AG20443 (cell line): ENCODE measurements at places on chromosomes 6 and 20.

GRCh38 chr6:168368066-168368820, 48.7 kb upstream of the DACT2 start:
- peak; percentile 61 for DNase-seq

DNA sequence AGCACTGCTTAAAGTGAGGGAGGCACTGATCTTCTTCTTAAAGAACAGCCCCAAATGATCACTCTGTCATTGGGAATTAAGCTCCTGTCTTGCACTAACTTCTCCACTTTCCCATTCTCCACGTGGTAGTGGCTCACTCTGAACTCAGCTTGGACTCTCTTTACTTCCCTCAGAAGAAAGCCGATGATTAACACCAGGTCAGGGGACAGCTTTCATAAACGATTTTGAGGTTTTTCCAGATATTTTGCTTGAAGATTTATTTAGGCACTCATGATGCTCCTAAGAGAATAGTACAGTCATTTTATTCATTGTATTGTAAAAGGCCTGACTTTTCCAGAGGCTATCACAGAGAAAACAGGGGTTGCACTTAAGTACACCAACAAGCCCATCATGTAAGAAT, 81.0 kb upstream of the LTV1 start:
- DNase-seq = no peak

DNA sequence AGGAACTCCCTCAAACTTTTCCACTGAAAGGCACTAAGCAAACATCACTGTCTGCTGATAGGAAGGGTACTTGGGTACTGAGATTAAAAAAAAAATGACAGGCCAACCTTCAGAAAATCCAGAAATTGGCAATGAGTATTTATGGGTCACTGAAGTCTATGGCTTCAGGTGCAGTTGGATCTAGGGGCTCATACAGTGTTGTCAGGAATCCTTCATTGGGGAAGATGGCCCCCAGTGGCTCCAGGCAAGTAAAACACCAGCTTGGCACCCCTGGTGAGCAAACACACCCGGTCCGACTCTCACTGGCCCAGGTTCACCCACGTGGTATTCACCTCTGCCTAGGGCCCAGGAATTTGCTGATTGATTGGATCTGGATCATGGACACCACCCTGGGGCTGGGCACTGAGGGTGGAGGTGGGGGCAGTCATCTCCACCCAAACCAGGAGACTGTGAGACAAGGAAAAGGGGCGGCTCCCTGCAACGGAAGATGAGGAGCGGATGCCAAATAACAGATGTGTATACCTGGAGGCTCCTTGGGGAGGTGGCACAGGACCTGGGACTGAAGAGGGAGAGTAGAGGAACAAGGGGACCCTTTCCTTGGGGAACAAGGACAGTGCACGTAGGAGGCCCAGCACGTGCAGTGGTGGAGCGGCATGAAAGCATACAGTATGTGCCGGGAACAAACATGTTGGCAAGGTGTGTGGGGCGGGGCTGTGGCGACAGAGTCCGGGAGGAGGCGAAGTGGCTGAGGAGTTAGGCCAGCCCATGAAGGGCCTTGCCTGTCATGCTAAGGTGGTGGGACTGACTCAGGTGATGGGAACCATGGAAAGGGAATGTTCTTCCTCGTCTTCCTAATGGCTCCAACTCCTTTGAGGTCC, 4.7 kb downstream of the SLC2A10 start:
- DNase-seq = no peak

GRCh38 chr20:63810730-63811490, 20.2 kb downstream of the ZBTB46 start:
- peak; percentile 25 for DNase-seq

GRCh38 chr6:1576166-1576565, 33.5 kb upstream of the FOXC1 start:
- DNase-seq = no peak

DNA sequence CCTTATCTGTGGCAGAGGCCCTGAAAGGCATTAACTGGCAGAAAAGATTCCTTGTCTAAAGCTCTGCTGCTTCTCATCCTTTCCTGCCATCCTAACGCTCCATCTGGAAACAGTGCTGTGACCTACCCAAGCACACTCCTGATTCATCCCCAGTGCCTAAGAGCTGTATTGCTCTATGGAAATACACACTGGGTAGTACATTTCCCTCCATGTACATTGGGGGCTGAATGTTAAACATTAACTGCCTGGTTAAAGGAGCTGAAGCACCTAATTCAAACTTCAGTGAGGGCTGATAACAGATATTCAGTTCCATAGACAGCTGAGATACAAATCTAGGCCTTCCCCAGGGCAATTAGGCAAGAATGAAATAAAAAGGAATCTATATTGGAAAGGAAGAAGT, 36.7 kb upstream of the GMPR start:
- no peak for DNase-seq

DNA sequence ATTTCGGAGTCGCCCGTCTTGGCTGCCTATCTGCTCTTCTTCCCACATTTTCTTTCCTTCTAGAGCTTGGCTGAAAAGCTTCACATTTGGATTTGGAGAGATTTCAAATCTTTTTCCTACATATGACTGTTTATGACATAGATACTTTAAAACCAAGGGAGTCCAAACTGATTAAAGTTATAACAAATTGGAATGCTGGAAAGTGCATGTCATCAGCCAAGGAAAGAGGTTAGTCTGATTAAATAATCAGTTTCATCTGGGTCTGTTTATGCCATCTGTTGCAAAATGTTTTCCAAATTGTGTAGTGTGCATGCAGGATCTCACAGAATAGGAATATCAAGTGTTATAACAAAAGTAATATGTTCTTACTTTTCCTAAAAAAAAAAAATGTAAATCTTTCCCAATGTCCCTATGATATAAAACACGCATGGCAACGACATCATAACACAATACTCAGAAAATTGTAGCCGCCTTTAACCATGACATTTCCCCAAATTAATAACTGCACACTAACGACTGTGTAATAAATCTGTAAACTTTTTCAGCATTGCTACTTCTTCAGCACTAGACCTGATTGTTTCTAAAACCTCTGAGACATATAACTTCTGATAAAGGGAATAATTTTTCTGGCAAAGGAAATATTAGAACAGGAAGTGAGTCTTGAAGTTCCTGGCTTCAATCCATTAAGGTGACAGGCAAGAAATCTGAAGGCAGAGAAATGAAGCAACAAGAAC, 230.2 kb upstream of the FOXQ1 start:
- peak; percentile 37 for DNase-seq

DNA sequence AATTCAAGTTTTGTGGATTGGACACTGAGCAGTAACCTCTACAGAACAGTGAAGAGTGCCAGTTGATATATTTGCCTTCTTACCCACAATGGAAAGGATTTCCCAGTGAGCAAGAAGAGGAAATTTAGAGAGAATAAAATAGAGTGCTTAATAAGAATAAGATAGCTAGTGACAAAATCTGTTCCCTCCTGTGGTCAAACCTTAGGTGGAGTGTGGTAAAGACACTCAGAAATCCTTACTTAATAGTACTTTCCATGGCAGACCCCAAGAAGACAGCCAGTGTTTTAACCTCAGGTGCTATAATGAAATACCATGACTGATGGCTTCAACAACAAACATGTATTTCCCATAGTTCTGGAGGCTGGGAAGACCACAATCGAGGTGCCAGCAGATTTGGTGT, 108.4 kb upstream of the TNFAIP3 start:
- DNase-seq = no peak

GRCh38 chr20:39903806-39904465, 785.1 kb downstream of the MAFB start:
- no peak for DNase-seq

- DNase-seq = no peak
Observed at GRCh38 chr6:155093430-155093829, 98.3 kb downstream of the TIAM2 start.

DNA sequence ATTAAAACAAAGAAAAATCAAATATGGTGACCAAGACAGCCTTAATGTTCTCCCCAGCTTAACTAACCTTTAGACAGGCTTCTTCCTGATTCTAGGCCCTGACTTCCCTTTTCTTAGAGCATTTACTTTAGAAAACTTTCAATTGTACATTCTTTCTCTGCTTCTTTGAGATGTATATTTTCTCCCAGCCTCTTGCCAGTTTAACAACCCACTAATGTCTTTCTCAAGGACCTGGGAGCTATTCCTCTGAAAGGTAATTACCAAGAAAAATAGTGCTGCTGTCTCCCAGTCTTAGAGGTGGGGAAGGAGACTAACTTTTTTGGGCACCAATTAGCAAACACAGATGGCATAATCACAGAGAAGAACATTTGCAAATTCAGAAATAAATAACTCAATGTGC, 62.8 kb upstream of the KCNQ5 start:
- DNase-seq = no peak

DNA sequence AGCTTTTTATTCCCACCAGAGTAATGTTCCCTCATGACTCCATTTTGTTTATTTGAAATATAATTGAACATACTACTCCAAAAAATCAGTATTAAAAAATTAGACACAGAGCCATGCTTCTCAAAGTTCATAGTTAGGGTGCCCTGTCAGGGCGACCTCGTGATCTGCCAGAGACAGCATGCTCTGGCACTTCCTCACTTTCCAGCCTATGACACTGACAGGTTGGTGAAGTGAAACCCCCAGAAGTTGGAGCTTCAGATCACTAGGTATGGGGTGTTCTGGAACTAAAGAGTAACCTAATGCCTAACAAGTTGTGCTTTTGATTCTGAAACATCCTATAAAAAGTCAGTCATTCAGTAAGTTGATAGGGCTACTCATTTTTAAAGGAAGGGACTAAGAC, 93.0 kb downstream of the TBC1D7 start:
- no peak for DNase-seq

DNA sequence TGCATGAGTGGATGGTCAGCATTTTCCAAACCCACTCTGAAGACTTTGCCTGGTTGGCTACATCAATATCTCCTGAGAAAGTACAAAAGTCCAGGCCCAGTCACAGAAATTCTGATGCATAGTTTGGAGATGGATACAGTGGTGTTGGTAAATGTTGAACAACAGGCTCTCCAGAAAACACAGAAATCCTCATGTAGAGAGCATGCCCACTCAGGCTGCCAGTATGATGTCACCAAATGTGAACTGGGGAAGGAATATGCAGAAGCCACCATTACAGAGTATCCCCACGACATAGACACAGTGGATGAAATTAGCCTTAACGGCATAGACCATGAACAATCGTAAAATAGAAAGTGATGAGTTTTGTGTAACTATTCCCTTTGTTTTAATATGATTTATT, 97.1 kb upstream of the NXT1 start:
- DNase-seq = no peak

DNA sequence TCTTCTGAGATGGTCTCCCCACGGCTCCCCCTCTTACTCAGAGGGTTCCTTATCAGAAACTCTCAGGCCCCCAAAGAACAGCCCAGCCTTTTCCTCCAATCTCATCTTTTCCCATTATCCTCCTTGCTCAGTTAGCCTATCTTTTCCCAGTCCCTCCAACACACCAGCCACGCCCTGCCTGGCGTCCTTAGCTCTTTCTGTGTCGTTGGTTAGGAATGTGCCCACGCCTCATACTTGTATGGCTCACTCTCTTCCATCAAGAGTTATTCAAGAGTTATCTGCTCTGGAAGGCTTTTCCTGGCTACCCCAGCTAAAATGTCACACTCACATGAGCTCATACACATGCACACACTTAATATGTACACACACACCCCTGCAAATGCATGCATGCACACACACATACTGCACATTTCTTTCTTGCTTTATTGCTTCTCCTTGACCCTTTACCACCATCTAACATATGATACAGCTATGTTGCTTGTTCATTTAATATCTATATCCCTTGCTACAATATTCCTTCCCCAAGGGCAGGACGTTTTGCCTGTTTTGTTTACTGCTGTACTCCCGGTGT, 37.6 kb downstream of the SLC2A10 start:
- peak; percentile 85 for DNase-seq

- no peak for DNase-seq
Observed at GRCh38 chr6:33592595-33593413, 12.7 kb upstream of the BAK1 start.

- peak; percentile 8 for DNase-seq
Observed at GRCh38 chr20:14062786-14063185, 67.5 kb downstream of the MACROD2 start.

GRCh38 chr20:25394276-25394675, 3.6 kb upstream of the ABHD12 start:
- DNase-seq = no peak

DNA sequence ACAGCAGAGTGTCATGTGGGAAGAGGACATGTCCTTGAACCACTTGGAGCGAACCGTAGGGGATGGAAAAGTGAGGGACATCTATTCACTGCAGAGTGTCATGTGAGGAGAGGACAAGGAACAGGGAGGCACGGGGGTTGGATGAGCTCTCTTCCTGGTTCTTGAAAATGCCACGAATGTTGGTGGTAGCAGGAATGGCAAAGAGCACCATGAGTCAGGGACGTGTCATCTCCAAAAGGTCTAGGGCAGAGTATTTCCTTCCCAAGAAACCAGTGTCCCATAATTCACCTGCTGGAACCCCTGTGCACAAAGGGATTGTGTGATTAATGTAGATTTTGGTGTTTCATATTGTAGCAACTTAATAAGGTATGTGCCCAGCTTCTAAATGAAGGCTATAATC, 136.8 kb downstream of the BFSP1 start:
- no peak for DNase-seq

GRCh38 chr6:114024746-114025145, 53.8 kb upstream of the HDAC2 start:
- no peak for DNase-seq

DNA sequence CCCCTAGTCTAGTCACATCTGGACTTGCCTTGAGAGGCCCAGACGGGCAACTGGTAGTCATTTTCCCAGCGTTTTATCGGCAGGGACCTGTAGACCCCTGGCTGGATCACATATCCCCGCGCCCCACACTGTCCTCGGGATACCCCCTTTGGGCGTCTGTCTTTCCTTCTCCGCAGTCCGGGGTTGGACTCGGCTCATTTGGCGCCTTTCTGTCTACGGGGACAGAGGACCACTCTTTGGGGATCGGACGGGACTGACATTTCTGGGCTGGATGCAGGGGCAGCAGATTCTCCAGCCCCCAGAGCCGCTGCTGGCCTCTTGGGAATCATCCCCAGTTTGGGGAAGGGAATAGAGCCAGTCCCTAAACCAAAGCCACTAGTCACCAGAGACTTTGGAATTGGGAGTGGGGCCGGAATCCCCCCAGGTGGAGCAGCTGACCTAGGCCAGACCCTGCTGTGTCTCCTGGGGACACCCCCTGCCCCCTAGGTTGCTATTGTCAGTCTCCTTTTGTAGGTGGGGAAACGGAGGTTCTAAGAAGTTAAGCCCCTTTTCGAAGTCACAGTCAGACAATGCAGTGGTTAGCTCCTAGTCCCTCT, 734 bp downstream of the FAM110A start:
- no peak for DNase-seq

- peak; percentile 39 for DNase-seq
Observed at GRCh38 chr6:163958646-163959045, 544.1 kb downstream of the QKI start.
